ENCODE measurements at places on chromosomes 6 and 20. TPM values are rescaled to one million over a fixed set of nuclear protein-coding genes. Genes with fewer than 3 reads are reported as not detected.

- no peak for DNase-seq
Observed at GRCh38 chr6:143074670-143075318, 14.1 kb downstream of the AIG1 start.

GRCh38 chr20:20551409-20551808 is 161.0 kb downstream of the RALGAPA2 start:
- no peak for DNase-seq

GRCh38 chr6:159890792-159891191 is at the start of gene MAS1:
TSS of gene MAS1 (plus strand) at chr6:159890988. CDS start at chr6:159906956, 15,968 bp downstream.
- DNase-seq: no peak

GRCh38 chr6:1504465-1504864 is 105.2 kb upstream of the FOXC1 start:
- DNase-seq: no peak

GRCh38 chr6:76633259-76633658 is 560.8 kb upstream of the IMPG1 start:
- no peak for DNase-seq

GRCh38 chr6:139846538-139847456 is 472.3 kb upstream of the CITED2 start:
- peak; percentile 48 for DNase-seq

FBXO5 gene
- total RNA-seq: 3.7 TPM

LINC00237 gene
- total RNA-seq: not detected

GRCh38 chr6:145749632-145750031 is 14.3 kb upstream of the EPM2A start:
- DNase-seq: no peak

- no peak for DNase-seq
Observed at GRCh38 chr6:167031082-167031709, 32.0 kb downstream of the CEP43 start.

GRCh38 chr6:78253618-78254017 is 600.8 kb downstream of the MEI4 start:
- DNase-seq: no peak

- peak; percentile 48 for DNase-seq
Observed at GRCh38 chr6:7673063-7673536, 52.8 kb upstream of the BMP6 start.

DNA sequence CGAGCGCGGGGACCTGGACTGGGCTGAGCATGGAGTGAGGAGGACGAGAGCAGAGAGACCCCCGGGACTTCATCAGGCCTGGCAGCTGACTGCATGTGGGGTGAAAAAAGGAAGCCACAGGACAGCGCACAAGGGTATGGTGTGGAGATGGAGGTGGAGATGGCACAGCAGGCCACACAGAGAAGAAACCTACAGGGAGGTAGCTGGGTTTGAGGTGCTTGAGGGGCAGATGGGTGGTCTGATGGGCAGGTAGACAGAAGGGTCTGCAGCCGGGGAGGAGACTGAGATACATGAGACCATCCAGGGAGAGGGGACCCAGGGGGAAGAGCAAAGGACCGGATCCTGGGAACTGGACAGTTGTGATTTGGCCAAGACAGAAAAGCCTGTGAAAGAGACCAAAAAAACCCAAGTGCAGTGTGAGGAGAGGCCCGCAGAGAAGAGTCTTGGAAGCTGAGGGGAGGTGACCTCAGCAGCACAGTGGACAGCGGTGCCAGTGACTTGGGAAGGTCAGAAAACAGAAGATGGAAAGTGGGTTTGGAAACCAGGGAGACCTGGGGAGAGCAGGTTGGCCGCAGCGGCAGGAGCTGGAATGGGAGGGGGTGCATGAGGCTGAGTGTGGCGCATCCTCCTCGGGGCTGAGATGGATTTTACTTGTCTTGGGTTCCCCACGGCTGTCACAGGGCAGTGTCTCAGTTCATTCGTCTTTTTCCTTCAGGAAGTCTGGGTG is 5.5 kb downstream of the HLA-DPB1 start:
- no peak for DNase-seq

DNA sequence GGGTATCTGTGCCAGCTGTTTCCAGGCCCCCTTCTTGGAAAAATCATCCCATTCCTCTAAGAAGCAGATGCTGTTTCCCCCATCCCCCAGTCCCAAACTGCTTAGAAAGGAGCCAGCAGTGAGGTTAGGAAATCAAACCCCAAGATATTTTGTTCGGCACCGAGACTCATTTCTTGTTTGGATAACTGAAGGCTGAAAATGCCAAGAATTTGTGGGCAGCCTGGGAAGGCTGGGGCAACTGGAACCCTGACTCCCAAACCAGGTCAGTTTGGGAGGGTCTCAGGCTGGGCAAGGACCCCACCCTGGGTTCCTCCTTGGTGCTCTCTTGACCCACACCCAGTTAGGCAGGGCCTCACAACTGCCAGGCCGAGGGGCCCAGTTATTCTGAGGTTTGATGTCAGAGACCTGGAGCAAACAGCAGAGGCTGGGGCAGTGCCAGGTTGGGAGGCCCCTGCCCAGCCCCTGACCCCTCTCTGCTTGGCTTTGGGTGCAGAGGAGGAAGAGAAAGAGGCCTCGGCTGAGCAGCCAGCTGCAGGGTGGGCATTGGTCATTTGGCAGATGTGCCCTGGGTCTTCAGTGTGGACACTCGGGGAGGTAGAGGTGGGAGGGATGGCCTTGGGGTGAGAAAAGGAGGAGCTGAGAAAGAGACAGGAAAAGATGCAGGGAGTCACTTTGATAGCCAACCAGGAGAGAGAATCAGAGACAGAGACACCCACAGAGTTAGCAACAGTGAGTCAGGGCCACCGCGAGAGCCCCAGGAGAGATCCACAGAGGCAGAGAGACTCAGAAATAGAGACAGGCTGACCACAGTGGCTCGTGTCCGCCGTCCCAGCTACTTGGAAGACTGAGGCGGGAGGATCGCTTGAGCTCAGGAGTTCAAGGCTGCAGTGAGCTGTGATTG is 5.0 kb downstream of the ANGPT4 start:
- no peak for DNase-seq

GRCh38 chr20:40683221-40683893 is 5.7 kb downstream of the MAFB start:
- no peak for DNase-seq

LY6G5C gene
- 2.5 TPM for total RNA-seq

EYS gene
- total RNA-seq: 1.3 TPM

DNA sequence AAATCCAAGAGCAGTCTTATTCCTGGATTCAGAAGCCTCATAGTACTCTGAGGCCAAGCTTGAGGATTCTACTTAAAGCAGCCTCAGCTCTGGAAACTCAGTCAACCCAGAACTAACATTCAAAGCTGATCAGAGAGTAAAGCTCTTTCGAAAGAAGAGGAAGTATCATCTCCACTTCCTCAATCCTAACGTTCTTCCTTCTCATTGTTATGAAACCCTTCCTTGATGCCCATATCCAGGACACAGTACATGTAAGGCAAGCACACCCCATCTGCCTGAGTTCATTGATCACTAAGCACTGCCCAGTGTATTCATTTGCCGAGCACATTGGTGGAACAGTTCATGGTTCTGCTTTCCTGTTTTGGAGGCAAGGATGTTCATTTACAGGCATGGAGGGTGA is at the start of gene IPCEF1:
IPCEF1 (minus strand) TSS at position 114 of the 400 bp plus-strand sequence. CDS start 90,856 bp downstream, outside the sequence.
- DNase-seq: no peak

MROH8 gene
- 2.3 TPM for total RNA-seq

GRCh38 chr6:6178795-6179194 is 141.7 kb downstream of the F13A1 start:
- DNase-seq: no peak

GRCh38 chr6:19434065-19434464 is 403.1 kb upstream of the ID4 start:
- no peak for DNase-seq

DNA sequence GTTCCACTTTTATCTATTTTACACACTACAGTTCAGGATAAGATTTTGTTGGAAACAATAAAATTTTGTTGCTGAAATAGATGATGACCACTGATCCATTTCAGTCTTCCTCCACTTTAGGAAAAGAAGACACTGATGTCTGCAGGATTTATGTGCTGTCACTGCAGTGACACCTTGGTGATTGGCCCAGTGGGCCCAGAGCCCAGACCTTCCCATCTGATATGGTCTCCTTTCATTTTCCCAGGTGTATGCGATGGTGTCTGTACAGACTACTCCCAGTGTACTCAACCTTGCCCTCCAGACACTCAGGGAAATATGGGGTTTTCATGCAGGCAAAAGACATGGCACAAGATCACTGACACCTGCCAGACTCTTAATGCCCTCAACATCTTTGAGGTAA is 19.6 kb upstream of the ADGRF4 start:
- no peak for DNase-seq

BCKDHB gene
- 48.6 TPM for total RNA-seq

DNA sequence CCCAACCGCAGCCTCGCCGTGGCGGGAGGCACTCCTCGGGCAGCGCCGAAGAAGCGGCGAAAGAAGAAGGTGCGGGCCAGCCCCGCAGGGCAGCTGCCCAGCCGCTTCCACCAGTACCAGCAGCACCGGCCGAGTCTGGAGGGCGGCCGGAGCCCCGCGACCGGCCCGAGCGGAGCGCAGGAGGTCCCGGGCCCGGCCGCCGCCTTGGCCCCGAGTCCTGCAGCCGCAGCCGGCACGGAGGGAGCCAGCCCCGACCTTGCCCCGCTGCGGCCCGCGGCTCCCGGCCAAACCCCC is 525 bp downstream of the PNRC1 start:
- DNase-seq: no peak

DNA sequence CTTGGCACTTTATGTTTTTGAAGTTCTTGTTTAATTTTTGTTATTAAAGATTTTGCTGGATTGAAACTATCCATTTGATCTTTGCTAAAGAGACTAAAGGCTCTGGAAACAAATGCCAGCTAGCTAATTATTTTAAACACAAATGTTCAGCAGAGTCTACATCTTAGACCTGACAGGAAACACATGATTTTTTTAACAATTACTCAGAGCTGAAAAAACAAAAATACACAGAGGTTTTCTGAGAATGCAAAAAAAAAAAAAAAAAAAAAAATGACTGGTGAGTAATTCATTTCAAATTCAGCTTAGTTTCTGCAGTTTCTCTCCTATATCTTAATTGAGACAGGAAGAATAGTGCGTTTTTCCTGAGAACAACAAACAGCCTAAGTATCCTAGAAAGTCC is 448.0 kb downstream of the TENT5A start:
- DNase-seq: no peak

GRCh38 chr6:130752267-130752666 is 74.9 kb upstream of the SMLR1 start:
- DNase-seq: no peak

DNA sequence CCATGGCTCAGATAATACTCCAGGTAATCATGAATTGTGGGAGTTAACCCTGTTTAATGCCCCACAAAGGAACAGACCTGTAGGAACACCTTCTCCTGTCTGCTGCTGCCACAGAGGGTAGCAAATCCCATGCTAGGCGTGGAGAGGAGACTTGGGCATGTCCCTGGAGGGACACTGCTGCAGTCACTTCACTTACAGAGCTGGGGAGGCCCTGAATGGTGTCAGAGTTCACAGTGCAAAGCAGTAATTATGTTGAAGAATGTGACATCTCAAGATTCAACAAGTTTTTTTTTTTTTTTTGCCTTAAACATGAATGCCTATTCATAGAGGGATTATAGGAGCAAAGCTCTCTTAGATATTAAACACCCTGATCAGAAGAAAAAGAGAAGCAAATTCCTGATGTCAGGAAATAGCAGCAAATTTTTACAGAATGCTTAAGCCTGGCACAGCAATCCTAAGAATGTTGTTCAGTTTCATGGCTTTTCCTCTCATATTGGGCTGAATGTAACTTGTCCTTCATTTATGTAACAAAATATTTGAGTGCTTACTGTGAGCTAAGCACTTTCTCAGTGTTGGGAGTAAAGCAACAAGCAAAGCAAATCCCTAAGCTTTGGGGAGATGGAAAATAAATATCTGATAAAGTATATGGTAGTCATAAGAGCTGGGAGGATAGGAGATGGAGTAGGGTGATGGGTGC is 45.0 kb downstream of the CARMIL1 start:
- DNase-seq: no peak

OR2H2 gene
- total RNA-seq: not detected

DNA sequence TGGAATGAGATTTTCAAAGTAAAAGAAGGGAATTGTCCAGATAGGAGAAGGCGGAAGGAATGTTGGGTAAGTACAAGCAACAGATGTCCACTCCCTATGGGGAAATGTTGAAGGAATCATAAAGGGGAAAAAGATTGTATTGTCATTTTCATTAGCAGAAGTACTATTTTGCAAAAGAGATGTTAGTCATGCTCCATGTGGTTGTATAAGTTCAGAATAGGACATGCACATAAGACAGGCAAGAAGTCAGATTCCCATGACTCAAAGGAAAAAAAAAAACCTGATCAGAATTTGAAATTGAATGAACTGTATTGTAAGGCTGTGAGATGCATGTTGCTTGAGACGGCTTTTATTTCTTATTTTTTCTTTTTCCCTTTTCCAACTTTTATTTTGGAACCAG is 36.8 kb downstream of the GRM1 start:
- no peak for DNase-seq

DNA sequence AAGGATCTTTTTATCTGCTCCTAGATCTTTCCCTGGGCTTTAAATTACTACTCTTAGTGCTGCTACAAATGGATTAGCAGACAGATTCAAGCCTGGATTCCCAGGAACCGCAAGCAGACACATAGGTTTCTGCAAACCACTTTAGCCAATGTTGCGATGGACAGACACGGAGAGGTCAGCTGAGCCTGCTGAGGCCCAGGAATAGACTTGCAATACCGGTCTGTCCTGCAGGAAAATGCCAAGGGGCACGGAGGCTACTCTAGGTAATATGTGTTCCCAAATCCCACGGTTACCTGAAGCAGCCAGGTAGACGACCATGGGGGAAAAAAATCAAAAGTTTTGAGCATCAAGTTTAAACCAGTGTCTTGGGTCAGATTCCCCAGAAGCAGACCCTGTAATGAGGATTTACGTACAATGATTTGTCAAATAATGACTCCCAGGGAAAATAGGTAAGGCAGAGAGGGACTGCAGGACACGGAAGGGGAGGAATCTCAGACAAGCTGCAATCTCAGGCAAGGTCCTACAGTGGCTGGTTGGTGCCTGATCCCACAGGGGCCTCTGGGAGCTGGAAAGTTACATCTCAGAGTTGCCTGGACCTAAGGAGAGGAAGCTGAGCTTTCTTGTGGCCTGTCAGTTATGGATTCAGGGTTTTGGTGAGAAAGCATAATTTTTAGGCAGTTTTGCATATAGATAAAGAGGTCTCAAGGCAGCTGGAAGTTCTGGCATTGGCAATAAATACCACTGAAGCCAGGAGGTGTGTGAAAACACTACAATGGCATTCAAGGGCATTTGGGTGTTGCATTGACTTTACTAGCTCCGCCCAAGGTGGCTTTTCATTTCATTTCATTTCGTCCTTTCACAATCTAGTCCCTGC is 12.5 kb downstream of the OTOR start:
- no peak for DNase-seq

DNA sequence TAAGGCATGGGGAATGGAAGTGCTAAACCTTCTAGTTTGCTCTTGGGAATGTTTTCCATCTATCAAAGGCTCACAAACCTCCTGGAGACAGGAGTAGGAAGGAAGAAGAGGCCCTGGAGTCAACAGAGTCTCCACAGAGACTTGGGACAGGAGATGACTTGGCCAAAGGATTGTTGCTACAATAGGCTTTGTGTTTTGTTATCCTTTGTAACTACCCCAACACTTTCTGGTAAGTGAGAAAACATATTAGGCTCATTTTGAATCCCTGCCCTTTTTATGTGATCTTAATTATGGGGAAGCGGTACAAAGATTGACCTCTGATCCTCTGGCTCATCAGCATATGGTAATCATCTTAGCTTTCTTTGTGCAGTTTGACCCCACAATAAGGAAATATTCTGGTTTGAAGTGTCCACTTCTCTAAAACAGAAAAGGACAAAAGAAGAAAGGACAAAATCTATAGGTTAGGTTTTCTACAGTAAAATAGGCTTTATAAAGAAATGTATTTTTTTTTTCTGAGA is 24.1 kb upstream of the GTF3C6 start:
- no peak for DNase-seq

MRAP2 gene
- 8.5 TPM for total RNA-seq

Measured in left colon (tissue), 2 donors.